Coronary artery (tissue), 2 donors: ENCODE measurements at places on chromosomes 3 and 15.

- no peak for DNase-seq
These were observed 34.5 kb upstream of the CHST2 start for GRCh38 chr3:143084856-143085731.

GRCh38 chr3:127536830-127537812, 53.4 kb downstream of the TPRA1 start:
- DNase-seq, result no peak

DNA sequence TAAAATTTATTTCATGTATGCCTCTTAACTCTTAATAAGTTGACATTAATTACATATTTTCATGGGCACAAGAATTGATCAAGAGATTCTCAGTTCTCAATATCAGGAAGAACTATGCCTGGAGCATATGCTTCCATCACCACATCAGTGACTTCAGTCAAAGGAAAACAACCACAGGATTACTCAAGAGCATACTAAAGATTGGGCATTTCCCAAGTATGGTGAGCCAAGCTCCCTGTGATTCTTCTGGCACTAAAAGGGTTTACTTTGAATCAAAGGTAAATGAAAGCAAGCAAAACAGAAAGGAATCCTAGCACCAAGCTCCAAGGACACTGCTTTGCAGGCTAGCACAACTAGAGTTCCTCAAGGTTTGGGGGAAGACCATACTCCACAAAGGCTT, 44.6 kb downstream of the FMN1 start:
- no peak for DNase-seq

DNA sequence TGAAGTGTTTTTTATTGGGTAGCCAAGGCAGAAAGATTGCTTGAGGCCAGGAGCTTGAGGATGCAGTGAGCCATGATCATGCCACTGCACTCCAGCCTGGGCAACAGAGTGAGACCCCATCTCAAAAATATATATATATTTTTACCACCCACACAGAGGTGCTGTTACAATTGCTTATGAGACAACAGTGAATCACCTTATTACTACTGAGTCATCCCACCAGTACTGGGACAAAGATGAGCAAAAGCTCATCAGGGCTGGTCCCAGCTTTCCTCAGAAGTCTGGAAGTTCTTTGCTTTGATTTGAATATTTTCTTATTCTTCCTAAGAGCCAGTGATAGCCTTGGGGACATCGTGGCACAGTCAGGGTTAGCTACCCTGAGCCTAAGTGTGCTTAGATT, 207.7 kb downstream of the SOX2 start:
- no peak for DNase-seq

DNA sequence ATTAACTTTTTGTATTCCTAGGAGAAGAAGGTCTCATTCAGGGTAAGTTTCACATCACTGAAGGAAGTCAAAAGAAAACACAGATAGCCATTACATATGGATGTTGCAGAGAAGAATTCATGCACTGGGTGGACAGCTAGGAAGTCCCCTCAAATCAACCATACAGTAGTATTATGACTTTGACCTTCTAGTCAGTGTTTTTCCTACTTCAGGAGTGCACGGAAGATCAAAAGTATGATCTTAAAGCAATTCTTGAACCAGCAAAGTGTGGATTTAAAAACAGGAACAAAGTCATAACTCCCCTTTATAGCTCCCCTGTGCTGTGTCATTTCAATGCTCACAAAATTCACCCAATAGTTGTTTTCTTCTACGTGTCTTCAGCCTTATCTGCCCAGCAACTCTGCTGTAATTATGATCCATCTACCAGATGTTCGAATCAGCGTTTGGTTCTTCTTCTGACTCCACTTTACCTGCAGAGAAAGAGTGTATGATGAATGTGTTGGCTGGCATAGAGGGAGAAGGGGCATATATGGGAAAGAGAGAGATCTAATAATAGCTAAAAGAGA, 118.1 kb upstream of the MEIS2 start:
- DNase-seq, result no peak

DNA sequence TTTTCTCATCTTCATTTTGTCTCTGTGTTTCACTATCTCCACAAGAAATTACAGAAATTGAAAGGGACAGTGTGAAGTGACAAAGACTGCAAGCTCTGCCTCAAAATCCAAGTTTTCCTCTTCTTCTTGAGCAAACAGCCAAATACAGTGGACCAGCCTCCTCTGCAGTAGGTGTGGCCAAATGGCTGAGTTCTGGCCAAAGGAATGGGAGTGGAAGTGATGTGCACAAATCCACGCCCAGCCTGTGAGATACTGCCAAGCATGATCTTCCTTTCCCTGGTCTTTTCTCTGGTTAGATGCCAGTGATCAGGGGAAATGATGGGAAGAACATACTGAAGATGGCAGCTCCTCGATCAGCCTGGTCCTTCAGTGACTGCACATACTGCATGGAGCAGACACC, 111.0 kb upstream of the CPNE4 start:
- no peak for DNase-seq

DNA sequence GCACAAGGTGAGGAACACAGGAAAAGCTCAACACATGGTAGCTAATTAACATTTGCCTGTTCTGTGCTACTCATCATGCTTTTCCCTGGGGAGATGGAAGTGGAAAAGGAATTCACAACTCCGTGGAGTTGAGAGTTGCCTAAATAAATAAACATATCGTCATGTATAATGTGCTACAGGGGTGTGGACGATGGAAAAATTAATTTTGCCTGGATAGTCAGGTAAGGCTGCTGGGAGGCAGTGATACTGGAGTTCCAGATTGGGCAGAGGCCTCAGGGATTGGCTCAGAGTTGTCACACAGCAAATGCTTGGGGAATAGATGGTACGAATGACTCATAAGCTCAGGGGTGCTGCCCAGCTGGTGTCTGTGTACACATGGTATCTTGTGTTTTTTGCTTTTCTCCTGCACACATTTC, 3.1 kb upstream of the ABHD6 start:
- DNase-seq, result no peak

- no peak for DNase-seq
These were observed 23.5 kb upstream of the CLN6 start for GRCh38 chr15:68252925-68253534.

DNA sequence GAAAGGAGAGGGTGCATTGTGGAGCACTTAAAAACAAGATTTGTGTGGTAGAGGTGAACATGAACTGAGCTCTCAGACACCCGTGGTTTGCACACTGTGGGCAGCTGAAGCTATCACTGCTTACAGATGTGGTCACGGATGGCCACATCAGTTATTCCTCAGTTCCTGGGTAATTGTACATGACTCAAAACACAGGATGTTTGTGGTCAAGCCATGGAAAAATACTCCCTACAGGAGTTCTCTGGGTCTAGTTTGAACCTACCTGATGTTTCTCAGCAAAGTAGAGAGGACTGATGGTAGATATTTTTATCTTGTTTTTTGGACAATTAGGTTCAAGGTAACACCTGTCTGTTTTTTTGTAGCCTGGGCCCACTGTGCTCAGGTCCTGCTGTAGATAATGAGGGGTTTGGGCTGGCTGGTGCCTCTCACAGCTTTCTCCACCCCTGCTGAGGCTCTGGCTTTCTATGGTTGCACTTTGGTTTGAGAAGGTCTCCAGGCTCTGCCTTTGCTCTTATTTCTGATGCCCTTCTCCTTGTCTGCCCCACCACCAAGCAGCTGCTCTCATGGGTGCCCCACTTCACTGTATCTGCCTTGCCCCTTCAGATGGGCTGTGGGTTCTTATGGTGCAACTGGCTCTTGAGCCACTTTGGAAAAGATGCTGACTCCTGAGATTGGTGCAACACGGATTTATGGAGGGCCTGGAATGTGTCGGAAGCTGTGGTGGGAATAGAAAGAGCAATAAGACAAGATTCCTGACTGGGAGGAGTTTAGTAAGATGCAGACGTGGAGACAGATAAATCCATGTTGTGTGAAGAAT, 40.1 kb downstream of the CDCP1 start:
- no peak for DNase-seq

GRCh38 chr15:64877435-64877834, 34.3 kb upstream of the ANKDD1A start:
- DNase-seq, result no peak

DNA sequence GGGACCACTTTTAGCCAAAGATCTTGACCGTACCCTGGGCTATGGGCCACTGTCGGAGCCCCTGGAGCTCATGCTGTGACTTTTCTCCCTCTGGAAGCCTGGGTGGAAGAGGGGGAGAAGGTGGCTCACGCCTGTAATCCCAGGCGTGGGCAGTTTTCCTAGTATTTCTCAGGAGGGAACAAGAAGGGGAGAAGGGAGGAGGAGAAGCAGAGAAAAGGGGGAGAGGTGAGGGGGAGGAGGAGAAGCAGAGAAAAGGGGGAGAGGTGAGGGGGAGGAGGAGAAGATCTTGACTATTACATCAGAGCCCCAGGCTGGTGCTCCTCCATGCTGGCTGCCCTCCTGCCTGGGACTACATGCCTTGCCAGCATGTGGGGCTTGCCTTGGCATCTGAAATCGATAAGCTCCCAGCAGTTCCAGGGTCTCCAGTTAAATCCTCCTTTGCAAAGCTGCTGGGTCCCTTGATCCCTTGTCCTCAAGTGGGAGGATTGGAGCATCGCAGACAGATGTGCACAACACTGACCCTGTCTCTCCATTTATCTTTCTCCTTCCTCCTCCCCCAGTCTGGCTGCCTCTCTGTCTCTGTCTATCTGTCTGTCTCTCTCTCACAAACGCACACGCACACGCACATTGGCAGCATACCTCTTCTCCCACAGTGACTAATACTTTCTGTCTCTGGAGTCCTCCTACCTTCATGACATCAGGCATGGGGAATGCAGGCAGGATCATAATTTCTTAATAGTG, 41.6 kb downstream of the MRAS start:
- DNase-seq, result peak; percentile 74

DNA sequence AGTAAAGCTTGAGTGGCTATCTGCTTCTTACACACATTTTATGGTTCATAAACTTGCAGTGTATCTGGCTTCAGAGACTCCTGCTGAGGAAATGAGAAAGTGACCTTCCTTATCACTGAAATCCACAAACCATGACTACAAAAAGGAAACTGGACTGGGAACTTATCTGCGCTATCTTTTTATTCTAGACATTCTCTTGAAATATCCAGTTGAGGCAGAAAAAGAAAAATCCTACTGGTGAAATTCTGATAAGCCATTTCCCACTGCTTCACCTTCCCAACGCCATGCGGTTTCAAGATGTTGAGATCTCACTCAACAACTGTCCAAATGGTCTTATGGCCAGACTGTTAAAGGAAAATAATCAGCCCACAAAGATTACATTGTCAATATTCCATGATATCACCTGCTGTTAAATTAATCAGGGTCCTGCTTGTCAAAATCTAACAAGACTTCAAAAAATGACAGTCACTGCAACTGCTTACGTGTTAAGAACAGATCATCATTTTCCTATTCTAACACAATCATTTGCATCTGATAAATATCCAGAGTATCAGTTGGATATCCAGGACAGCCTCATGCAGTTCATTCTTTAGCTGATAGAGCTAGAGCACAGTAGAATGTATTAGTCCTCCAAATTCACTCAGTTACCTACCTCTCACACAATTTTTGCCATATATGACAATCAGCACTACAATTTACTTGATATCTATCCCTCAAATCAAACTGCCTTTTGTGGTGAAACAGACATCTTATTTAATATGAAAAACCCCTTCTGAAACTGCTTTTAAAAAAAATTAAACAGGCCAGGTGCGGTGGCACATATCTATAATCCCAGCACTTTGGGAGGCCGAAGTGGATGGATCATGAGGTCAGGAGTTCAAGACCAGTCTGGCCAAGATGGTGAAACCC, 538.1 kb downstream of the MAGI1 start:
- no peak for DNase-seq

GRCh38 chr3:178930116-178930515, 141.5 kb downstream of the ZMAT3 start:
- DNase-seq, result no peak

- DNase-seq, result no peak
These were observed 337.9 kb upstream of the GRM7 start for GRCh38 chr3:6523043-6523442.

DNA sequence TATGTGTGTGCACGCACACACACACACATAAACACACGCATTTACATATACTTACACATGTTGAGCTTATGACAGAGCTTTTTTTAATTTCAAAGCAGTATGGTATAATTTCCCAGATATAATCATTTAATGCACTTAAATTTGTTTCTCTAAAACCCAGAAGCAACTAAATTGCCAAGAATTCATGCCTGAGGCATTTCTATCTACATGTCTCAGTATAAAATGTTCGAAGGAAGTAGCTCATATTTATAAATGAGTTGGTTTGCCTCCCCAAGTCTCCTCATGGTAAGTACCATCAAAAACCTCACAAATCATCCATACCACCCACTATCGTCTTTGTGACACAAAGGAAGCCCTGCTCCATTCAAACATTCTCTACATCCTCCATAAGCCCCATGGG, 130.6 kb downstream of the RPL22L1 start:
- DNase-seq, result no peak

- DNase-seq, result no peak
These were observed 5.2 kb downstream of the TBC1D2B start for GRCh38 chr15:78072080-78072892.

DNA sequence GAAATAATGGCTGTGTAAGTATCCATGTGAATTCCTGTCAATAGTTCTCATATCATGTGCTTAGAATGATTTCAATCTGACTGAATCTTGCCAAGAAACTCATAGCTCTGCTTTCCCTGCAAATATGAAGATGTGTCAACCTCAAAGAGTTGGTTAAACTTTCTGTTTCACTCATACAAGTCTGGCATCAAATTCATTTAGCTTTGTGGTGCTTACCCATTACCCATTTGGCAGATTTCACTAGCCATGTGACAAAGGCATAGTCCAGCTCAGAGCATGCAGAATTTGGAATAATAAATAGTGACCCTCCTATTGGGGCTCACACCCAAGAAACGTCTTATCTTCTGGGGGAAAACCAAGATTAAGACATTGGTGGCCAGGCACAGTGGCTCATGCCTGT, 256.6 kb upstream of the TPRG1 start:
- DNase-seq, result no peak

GRCh38 chr3:49553324-49553691, 969 bp upstream of the BSN start:
- DNase-seq, result no peak

DNA sequence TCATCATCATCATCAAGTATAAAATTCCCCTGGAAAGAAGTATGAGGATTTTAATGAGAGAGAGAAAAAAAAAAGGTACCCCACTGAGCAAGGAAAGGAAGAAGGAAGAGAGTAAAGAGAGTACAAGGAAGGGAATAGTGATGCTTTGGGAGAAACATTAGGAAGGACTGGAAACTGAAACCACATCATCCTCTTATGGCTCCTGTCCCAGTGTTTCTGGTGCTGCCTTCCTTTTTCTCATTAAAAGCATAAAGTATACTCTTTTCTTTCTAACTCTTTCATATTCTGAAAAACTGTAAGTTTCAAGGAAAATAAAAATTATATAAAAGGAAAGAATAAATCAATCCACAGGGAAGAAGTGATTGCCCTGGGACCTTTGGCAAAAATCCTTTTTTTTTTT, 616.4 kb upstream of the CBLB start:
- no peak for DNase-seq

GRCh38 chr15:74421302-74422245, 12.2 kb downstream of the SEMA7A start:
- DNase-seq, result no peak

DNA sequence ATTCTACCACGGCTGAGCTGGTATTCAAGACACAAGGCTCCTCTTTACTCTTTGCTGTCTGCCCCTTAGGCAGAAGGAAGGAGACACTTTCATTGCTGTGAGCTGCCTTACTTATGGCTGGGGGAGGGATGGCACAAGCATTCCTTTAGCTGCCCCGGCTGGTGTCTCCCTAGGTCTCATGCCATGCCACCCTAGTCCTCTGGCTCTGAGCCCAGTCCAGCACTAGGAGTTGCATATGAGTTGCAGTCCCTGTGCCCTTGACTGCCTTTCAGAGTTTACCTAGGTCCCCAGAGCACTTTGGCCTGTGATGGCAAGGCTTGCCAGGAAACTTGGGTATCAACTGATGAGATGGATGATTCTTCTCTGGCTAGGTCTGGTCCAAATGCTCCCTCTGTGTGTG, 296.4 kb downstream of the RBMS3 start:
- no peak for DNase-seq
